ENCODE measurements at places on chromosomes 16 and 17.

- DNase-seq, result no peak
These were observed 7.0 kb downstream of the COX4I1 start for GRCh38 chr16:85806539-85806938.

DNA sequence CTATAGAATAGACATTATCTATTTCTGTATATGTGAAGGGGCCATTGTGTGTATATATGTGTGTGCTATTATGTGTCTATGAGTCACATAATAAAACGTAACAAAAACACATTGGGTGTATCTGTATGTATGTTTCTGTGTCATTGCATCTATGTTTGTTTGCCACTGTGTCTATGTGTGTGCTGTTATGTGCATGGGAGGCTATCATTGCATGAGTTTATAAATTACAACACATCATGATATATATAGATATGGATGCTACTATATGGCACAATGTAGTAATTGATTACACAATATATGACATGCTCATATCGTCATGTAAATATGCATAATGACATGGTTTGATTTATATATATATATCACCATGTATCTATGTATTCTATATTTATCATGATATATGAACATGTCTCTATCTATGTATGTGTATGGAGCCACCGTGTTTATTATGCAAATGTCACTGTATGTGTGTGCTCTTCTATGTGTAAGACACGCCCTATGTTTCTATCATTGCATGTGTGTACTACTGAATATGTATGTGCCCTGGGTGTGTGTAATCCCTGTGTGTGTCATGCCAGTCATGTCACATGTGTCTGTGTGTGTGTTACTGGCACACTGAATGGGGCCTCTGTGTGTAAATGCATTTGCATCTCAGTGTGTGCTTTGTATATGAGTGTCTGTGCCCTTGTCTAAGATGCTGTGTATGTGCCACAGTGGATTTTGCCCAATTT lies 1.4 kb upstream of the TSPOAP1 start:
- no peak for DNase-seq

DNA sequence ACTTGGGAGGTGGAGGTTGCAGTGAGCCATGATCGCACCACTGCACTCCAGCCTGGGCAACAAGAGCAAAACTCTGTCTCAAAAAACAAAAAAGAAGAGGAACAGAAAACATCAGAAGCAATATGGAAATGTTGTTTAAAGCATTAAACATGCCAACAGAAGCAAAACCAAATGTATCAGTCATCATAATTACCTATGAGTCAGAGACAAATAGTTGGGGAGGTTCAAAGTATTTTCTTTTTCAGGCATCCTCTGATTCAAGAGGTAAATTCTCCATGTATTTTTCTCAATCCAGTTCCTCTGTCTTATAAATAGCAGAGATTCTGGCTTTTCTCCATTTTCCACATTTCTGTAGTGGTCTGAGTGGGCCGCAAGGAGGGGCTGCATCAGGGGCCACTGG lies 2.1 kb upstream of the TM4SF5 start:
- DNase-seq, result no peak

DNA sequence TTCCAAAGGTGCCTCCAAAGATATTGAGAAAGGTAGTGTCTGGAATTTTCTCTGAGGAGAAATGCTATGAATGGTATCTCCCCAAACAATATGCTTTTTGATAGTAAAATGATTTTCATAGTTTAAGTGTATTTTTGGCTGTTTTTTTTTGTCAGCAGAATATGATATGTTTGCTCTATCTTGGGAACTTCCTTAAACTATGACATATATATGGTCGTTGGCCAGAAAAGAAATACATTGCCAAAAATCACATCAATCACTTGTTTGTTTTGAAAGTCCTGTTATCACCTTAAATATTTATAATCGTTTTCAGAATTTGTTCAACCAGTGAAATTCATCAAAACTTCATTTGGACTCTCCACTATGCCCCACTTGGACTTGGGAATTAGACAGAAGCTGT lies 816.9 kb downstream of the CDH11 start:
- no peak for DNase-seq

GRCh38 chr16:68627951-68628425 lies 17.1 kb upstream of the CDH3 start:
- no peak for DNase-seq

GRCh38 chr17:172401-172800 lies 9.0 kb downstream of the DOC2B start:
- DNase-seq, result no peak

DNA sequence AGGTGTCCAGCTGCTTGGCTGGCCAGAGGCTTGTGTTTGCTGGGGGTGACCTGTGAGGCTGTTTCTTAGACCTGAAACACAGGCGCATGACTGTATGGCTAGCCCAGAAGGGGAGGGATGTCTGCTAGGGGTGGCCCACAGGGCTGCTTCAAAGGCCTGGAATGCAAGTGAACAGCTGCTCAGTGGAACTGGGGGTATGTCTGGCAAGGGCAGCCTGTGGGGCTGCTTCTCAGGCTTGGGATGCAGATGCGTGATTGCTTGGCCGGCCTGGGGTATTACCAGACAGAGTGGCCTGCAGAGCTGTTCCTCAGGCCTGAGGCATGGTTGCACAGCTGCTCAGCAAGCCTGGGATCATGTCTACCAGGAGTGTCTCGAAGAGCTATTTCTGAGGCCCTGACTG lies 20.5 kb downstream of the TANC2 start:
- DNase-seq, result no peak
